Smooth muscle cell of the pulmonary artery (primary cell): ENCODE measurements at places on chromosomes 2 and 18. TPM values are rescaled to one million over a fixed set of nuclear protein-coding genes. Genes with fewer than 3 reads are reported as not detected.

Gene PIKFYVE
- 34.7 and 35.1 TPM in 2 replicates for total RNA-seq

Gene C1GALT1C1L
- 0.20 and 1.2 TPM in 2 replicates for total RNA-seq

Gene HOXD12
- total RNA-seq: not detected in 2 replicates

Gene ETAA1
- total RNA-seq: 8.3 and 13.9 TPM in 2 replicates

Gene CIDEA
- total RNA-seq: 0.13 TPM in 1 of 2 replicates, not detected in the other

Gene COL6A3
- total RNA-seq: 2,074 and 3,484 TPM in 2 replicates

Gene IL37
- not detected in 2 replicates for total RNA-seq

Gene CPO
- total RNA-seq: not detected in 2 replicates

Gene FAP
- 172 and 182 TPM in 2 replicates for total RNA-seq

Gene MEP1B
- 0.07 TPM in 1 of 2 replicates, not detected in the other for total RNA-seq

Gene RESP18
- total RNA-seq: not detected in 2 replicates
